ENCODE measurements at places on chromosomes 4 and X.

GRCh38 chr4:151485541-151486131 lies 76.7 kb downstream of the FHIP1A start:
- DNase-seq = no peak

DNA sequence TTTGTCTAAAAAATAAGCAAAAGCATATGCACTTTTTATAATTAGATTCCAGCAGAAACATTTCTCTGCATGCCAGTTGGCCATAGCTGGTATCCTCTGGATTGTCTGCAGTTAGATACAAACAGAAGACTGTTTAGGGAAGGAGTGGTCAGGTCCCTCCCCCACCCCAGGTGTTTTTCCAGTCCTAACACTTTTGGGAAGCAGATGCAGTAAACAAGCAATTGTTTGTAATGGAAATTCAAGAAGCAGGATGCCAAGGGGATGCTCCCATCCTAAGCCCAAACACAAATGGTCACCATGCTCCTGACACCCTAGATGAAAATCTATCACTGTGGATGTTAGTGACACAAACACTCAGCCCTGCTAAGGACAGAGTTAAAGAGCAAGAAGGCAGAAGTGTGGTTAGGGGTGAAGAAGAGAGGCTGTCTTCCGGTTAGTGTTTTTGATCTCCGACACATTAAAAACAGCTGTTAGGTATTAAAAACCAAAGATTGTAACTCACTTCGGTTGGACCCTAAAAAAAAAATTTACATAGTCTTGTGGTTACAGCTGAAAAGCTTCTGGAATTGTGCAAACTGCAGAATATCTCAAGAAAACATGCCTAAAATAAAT lies 7.9 kb downstream of the LEF1 start:
- no peak for DNase-seq

GRCh38 chr4:121472937-121473721 lies 92.3 kb upstream of the QRFPR start:
- DNase-seq = no peak

- DNase-seq = no peak
These were observed 550.5 kb upstream of the BOD1L1 start for GRCh38 chr4:14177987-14178386.

Data from posterior cingulate gyrus (tissue), 11 donors.